Activated CD4-positive, alpha-beta memory T cell treated with anti-CD3 and anti-CD28 coated beads, Interleukin-2, amount 10 ng/mL, durations not matched to agents 7 days and 5 days (primary cell): ENCODE measurements at places on chromosomes 1 and 21. TPM values are rescaled to one million over a fixed set of nuclear protein-coding genes. Genes with fewer than 3 reads are reported as not detected.

Gene OR2T11
- not detected for total RNA-seq

- no peak overlapping the region for H3K4me3 ChIP-seq
- H3K27me3 ChIP-seq: no peaks in the 10 kb centered on the region
- H3K27ac ChIP-seq: no peak overlapping the region
- H3K4me1 ChIP-seq: peaks cover 14% of the 10 kb centered on the region
- H3K36me3 ChIP-seq: no peaks in the 10 kb centered on the region
These were observed 3.0 kb downstream of the OLFML3 start for GRCh38 chr1:113981962-113982931.

- H3K27me3 ChIP-seq: no peaks in the 10 kb centered on the region
- DNase-seq: no peak
- peaks cover 79% of the 10 kb centered on the region for H3K36me3 ChIP-seq
- peaks cover 19% of the 10 kb centered on the region for H3K4me1 ChIP-seq
- H3K27ac ChIP-seq: no peak overlapping the region
These were observed 12.1 kb downstream of the CENPF start for GRCh38 chr1:214615109-214615508.

GRCh38 chr21:41557884-41558283 lies 49.9 kb upstream of the TMPRSS2 start:
- no peak overlapping the region for H3K4me3 ChIP-seq
- no peak for DNase-seq
- H3K36me3 ChIP-seq: no peaks in the 10 kb centered on the region

DNA sequence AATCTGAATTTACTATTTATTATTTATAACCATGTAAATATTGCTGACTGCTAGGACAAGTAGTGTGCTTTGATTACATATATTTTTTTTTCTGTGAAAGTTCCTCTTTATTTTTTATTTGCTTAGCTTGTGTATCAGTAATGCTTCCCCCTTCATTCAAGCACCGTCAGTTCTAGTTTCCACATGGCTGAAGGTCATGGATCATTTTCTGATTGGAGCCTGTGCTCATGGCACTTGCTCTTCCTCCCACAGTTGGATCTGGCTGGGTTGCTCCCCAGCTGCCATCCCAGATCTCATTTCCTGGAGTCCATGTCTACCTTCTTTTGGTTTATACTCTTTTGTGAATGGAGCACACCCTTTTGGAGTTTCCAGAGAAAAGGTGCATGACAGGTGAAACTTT lies 57.0 kb upstream of the IGSF5 start:
- no peaks in the 10 kb centered on the region for H3K4me1 ChIP-seq
- no peak overlapping the region for H3K4me3 ChIP-seq
- H3K36me3 ChIP-seq: no peaks in the 10 kb centered on the region
- no peak for DNase-seq
- H3K27me3 ChIP-seq: no peaks in the 10 kb centered on the region
- no peak overlapping the region for H3K27ac ChIP-seq

Gene KCNJ9
- total RNA-seq: not detected
